Hippocampal formation (tissue), 2 donors: ENCODE measurements at places on chromosomes 13 and 19.

- DNase-seq = no peak
Measured at GRCh38 chr19:16915135-16915534, 26.3 kb downstream of the F2RL3 start.

DNA sequence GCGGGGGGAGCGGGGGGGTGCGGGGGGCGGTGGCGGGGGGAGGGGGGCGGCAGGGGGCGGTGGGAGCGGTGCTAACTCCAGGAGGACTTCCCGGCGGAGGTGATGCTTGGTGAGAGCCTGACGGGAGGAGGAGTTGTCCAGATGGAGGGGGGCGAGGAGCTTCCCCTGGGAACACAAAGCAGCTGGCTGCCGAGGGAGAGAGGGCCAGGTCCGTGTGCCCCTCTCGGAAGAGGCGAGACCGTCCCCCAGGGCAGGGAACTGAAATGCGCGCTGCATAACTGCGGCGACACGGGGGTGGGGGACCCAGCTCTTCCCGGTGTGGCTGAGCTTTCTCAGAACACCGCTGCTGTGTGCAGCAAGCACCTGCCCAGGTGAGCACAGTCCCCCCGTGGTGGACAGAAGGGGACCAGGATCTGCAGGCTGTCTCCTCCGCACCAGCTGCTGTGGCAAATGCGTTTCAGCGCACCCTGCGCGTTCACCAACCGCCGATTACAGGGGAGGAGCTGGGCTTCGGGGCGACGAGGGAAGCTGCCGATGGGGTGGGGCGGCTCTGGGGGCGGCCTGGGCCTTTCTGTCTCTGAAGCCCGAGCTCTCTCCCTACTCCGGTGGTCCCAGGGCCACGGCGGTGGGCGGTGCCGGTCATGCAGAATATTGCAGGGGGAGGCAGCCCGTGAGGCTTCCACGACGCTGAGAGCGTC is 54.7 kb upstream of the F7 start:
- no peak for DNase-seq

- no peak for DNase-seq
Measured at GRCh38 chr13:46535002-46535401, 18.0 kb upstream of the LRCH1 start.

- DNase-seq = no peak
Measured at GRCh38 chr13:31311921-31312320, 112.1 kb downstream of the B3GLCT start.

DNA sequence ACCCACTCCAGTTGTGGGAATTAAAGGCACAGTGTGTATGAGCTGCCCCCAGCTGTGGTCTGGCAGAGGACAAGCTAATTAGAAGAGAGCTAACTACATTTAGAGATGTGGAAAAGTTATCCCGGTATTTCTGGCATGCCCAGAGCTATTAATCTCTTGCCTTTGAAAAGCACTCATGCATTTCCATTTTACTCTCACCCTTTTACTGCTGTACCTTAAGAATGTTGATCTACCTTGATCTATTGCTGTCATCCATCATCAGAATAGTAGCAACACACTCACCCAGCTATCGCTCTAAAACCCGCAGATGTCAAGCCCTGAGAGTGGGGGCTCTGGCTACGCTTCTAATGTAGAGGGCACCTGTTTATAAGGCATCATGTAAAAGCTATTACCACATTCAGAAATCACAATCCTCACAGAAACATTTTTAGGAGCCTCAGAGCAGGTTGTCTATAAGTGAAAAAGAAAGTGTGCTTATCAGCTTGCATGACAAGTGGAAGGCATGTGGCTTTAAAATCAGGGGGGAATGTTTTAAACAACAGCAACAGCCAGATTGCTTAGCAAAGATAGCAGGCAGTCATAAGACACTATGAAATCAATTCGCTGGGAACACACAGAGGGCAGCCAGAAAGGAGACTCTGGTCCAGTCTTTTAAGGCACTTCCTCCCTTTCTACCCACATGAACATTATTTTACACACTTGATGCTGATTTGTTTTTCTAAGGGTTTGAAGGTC is 224.2 kb upstream of the IRS2 start:
- DNase-seq = no peak
